Femur (tissue), 1 donor: ENCODE measurements at places on chromosomes 12 and 14.
A peak's percentile ranks its signal among the peaks of the same experiment; 100 is the strongest.

GRCh38 chr12:122895320-122895703 is 612 bp downstream of the VPS37B start:
- no peak for DNase-seq

DNA sequence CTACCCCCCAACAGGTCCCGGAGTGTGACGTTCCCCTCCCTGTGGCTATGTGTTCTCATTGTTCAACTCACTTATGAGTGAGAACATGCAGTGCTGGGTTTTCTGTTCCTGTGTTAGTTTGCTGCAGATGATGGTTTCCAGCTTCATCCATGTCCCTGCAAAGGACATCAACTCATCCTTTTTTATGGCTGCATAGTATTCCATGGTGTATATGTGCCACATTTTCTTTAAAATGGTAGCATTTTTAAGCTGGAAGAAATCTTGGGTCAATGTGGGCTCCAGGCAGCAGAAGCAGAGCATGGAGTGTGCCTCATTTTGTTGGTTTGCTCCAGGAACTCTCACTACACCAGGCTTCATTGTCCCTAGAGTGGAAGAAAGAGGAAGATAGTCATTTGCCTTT is 47.6 kb upstream of the ITPR2 start:
- no peak for DNase-seq

DNA sequence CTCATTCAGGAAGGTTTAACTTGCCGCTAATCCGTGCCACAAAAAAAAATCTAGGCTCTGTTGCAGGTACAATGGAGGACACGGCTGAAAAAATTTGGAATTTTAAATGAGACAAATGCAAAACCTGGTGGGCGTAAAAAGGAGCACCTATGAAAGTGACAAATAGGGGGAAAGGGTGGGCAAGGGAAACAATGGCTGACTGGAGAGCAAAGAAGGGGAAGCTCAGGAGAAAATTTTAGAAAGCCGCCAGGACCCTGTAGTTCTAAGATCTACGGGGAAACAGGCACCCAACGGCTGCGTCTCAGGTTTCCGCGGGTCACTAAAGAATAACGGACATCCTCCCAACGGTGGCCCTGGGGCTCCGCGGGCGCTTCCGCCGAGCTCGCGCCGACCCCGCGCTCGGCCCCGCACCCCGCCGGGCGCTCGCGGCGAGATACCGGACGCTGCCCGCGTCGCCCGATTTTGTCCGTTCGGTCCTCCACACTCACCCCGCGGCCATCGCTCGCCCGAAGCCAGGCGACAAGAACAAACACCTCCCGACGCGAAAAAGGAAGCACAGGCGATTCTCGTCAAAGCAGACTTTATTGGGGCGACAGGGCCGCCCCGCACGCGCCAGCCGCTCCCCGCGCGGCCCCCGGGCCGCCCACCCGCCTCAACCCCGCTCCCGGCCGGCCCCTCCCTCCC is 1.1 kb upstream of the YY1 start:
- peak; percentile 70 for DNase-seq

GRCh38 chr14:95258754-95259593 is 60.7 kb downstream of the CLMN start:
- DNase-seq: no peak

GRCh38 chr12:56029166-56029519 is 8.3 kb downstream of the IKZF4 start:
- DNase-seq: peak; percentile 37
